ENCODE measurements at places on chromosomes 2 and 18. TPM values are rescaled to one million over a fixed set of nuclear protein-coding genes. Genes with fewer than 3 reads are reported as not detected.

The SLC23A3 gene
- 90.1 TPM for total RNA-seq

The HOXD4 gene
- 12.1 TPM for total RNA-seq

DNA sequence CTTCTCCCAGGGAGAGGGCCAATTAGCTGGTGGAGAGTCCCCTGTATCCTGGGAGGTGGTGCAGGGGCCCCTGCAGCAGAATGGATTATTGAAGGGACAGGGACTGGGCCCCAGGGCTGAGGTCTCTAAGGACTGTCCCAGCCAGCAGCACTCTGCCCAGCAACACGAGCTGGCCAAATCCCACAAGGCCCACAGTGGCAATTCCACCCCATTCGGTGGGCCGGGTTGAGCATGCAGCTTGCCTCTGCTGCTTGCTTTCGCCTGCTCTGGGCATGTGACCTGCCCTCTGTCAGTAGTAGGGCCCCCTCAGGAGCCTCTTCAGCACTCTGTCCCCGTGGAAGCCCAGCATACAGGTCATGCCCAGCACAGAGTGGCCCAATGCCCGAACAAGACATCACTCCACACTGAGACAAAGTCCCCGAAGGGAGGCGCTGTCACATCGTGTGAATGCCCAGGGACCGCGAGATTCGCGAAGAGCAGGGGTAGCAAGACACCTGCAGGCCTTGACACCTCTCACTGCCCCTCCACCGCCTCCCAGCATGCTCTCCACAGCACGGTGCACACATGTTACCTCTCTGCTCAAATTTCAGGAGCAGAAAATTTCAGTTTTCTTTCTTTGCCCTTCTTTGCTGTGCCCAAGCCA is 65.4 kb downstream of the CRACDL start:
- no peak for DNase-seq
- H3K27ac ChIP-seq, result no peak overlapping the region
- no peaks in the 10 kb centered on the region for H3K27me3 ChIP-seq
- H3K36me3 ChIP-seq, result no peaks in the 10 kb centered on the region

DNA sequence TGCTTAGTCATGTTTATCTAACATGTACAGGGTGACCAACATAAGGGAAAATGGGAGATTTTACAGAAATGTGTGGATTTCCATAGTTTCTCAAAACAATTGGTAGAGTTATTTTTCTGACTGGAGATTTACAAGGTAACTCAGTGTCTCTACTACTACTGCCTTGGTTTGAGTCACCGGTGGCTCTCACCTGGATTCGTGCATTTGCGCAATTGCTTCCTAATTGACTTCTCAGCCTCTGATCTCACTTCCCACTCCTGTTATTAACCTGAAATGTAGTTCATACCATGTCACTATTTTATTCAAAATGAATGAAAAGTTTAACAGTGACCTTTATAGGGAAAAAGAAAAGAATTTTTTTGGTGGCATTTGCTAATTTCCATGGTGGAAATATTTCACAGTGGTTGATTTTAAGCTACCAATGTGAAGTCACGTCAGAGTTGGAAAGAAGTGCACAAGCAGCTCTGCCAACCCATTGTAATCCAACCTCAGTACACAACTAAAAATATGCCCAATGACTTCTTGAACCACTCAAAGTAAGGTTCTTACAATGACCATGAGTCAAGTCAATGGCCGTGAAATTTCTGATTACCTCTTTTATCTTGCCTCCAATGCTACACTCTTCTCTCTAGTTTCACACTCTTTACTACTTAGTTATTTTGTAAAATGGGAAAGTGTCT is 94.0 kb downstream of the NYAP2 start:
- no peaks in the 10 kb centered on the region for H3K4me1 ChIP-seq
- no peak overlapping the region for H3K27ac ChIP-seq
- H3K4me3 ChIP-seq, result no peak overlapping the region
- no peak for DNase-seq

DNA sequence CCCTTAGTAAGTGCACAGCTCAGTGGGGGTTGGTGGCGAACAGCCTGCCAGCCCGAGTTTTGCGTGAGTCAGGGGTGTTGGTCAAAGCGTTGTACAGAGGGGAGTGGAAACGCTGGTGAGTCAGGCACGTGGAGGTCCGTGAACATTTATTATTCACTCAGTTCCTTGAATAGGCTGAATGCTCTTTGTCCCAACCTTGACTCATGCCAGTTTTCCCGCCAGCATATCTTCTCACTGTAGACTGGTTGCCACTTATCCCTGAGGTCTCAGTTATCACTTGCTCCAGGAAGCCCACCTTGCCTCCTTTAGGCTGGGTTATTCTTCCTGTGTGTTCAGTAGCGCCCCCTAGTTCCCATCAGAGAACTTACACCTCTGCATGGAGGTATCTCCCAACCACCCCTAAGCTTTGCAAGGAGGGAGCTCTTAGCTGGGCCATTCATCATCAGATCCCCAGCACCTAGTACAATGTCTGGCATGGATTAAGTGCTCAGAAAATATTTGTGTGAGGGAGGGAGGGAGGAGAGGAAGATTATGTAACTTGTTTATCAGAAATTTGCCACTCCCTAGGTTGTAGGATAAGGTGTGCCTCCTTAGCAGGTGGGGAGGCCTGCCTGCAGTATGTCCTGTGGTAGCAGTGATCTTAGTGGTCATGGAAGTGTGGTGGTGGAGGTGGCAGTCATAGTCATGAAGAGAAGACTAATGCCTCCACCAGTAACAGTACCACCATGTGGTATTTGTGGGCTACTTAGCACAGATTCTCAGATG is 72.1 kb downstream of the CABLES1 start:
- no peaks in the 10 kb centered on the region for H3K36me3 ChIP-seq
- H3K27ac ChIP-seq, result no peak overlapping the region
- no peak for DNase-seq
- H3K27me3 ChIP-seq, result no peaks in the 10 kb centered on the region
- H3K4me3 ChIP-seq, result no peak overlapping the region

DNA sequence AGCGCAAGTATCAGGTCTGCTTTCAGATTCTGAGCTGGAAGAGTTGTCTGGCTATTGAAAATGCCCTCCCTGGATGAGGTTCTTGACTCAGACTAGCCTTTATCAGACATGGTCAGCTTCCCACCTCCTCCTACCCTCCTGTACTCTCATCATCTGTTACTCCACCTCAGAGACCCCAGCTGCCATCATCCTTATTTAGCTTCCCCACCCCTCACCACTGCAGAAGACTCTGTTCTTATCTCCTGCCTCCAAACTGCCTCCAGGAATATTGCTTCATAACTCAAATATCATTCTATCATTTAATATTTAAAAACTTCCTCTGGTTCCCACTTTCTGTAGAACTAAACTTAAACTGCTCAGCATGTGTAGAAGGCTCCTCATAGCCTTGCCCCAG is 31.1 kb upstream of the PPP3R1 start:
- H3K27me3 ChIP-seq, result no peaks in the 10 kb centered on the region
- no peak overlapping the region for H3K4me3 ChIP-seq
- H3K4me1 ChIP-seq, result no peaks in the 10 kb centered on the region
